ENCODE measurements at places on chromosomes 7 and 10.

- no peak for DNase-seq
Observed at GRCh38 chr7:33276325-33276724, 147.0 kb downstream of the BBS9 start.

GRCh38 chr10:78817361-78817760 is 251.4 kb upstream of the ZMIZ1 start:
- DNase-seq: peak; percentile 53

DNA sequence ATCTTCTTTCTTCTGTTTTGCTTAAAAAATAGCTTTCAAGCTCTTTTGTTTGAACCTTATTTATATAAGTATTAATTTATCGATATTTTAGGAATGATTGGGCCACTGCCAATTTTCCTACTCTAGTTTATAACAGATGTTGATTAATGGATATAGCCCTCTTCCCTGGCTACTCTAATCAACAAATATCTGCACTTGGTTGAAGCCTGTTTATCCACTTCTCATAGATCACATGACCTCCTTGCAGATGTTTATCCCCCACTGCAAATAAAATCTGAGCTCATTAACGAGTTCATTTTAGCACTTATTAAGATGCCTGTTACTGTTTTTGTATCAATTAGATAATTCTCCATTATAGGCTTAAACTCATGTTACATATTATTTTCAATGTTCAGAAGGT is 715.3 kb downstream of the CNTNAP2 start:
- DNase-seq: no peak

DNA sequence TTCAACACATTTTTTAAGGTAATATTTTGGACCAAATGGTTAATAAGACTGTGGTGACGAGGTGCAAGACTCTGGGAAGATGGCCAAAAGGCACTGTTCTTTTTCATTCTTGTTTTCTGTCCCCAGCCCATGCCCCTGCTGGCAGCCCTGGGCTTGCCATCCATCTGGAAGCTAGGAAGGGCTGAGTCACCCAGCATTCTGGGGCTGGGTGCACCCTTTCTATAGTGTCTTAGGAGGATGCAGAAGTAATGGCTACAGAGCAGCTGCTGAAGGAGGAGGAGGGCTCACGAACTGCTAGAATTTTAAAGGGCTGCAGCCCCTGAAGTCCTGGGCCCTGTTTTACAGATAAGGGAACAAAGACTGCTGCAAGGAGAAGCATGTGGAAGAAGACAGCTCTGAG is 42.8 kb upstream of the ZNF32 start:
- no peak for DNase-seq

DNA sequence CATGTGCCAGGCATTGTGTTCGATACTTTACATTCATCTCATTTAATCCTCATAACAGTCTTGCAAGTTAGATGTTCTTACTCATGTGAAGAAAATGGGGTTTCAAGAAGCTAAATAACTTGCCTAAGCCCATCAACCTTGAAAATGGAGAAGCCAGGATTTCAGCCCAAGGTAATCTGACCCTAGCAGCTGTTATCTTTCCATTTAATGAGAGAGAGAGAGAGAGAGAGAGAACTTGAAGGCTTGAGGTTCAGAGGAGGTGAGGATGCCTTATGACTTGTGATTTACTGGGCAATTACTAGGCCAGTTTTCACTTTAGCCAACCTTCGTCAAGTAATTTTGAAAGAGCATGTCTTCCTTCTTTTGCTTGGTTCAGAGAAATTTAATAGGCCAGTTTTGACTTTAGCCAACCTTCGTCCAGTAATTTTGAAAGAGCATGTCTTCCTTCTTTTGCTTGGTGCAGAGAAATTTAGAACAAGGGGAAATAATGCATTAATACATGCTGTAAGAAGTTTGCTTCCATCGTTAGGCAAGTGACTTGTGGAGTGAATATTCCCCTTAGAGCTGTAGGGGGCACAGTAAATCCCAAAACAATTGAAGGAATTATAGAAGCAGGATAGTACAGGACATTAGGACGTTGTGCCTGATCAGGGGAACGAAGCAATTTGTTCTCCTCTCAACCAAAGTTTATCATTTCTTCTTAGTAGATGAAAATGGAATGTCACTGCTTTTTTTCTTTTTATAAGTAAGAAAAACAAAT is 143.0 kb upstream of the BMPER start:
- no peak for DNase-seq

DNA sequence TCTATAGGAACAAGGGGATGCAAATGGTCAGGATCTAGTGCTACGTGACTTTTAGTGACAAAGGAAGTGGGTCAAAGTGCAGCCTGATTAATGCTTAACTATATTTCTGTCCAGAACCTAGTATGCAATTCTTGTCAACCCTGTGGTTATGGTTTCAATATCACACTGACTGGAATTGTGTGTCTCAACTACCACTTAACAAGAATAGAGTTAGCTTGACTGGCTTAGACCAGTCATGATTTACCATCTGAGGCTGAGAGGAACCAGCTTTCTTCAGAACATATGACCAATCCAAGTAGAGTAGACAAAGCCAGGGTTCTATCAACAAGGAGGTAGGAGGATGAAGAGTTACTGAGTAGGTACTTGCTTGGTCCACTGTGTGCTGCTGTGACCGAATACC is 54.4 kb downstream of the MYPN start:
- DNase-seq: no peak

- DNase-seq: no peak
Observed at GRCh38 chr7:86692755-86693154, 49.0 kb downstream of the GRM3 start.

GRCh38 chr10:121998462-121998861 is 9.5 kb downstream of the TACC2 start:
- no peak for DNase-seq

DNA sequence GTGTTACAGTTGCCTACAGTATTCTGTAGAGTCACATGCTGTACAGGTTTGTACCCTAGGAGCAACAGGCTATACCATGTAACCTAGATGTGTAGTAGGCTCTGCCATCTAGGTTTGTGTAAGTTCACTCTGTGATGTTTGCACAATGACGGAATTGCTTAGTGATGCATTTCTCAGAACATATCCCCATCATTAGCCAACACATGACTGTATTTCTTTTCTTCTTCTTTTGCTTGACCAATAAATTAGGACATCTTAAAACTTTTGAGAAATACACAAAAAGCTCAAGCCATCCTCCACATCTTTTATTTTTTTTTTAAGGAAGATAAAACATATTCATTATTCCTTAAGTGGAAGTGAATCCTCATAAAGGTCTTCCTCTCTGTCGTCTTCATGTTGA is 5.4 kb upstream of the PFKFB3 start:
- no peak for DNase-seq

- DNase-seq: no peak
Observed at GRCh38 chr7:108492742-108493141, 33.2 kb downstream of the PNPLA8 start.

- no peak for DNase-seq
Observed at GRCh38 chr10:69751214-69751613, 50.5 kb upstream of the COL13A1 start.

DNA sequence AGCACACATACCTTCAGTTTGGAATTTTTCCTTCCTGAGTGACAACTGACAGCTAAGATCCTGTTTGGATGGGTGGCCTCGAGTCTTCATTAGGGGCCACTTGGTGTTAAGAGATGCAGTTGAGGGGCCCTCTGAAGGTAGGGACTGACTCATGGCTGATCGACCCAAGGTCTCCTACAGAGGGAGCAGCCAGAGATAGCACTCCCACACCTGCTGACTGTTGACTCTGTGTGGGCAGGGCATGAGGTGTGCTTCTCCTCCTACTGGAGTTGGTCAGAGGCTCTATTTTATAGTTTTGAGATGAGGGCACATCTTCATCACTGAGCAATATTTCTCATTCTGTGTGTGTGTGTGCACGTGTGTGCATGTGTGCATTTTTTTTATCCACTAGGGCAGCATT is 378.8 kb upstream of the PODXL start:
- no peak for DNase-seq

DNA sequence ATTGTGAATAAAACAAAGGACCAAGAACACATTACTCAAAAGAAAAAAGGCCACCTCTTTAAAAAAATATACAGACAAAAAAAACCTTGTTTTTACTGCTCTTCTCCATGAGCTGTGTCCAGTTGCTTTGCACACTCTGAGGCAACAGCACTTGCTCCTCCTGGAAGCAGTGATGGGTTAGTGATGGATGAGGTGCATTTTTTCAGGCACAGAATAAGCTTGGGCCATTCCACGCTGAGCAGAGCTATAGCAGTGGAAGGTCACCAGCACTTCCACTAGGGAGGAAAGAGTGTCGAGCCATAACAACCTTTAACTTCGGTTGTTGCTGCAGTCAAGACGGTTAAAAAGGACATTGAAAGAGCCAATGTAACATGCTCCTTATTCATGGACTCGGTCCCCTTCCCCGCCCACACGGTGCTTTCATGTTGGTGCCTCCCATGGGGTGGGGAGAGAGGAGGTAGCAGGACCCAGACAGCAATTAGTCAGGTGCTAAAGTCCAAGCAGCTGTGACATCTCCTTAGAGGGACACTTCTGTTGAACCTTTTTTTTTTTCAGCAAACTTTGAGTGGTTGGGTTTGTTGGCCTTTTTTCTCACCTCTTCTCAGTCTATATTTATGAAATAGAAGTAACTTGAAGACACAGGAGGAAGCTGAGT is 136.5 kb upstream of the ADARB2 start:
- no peak for DNase-seq

GRCh38 chr10:74977913-74978847 is 133.3 kb upstream of the SAMD8 start:
- DNase-seq: peak; percentile 6

DNA sequence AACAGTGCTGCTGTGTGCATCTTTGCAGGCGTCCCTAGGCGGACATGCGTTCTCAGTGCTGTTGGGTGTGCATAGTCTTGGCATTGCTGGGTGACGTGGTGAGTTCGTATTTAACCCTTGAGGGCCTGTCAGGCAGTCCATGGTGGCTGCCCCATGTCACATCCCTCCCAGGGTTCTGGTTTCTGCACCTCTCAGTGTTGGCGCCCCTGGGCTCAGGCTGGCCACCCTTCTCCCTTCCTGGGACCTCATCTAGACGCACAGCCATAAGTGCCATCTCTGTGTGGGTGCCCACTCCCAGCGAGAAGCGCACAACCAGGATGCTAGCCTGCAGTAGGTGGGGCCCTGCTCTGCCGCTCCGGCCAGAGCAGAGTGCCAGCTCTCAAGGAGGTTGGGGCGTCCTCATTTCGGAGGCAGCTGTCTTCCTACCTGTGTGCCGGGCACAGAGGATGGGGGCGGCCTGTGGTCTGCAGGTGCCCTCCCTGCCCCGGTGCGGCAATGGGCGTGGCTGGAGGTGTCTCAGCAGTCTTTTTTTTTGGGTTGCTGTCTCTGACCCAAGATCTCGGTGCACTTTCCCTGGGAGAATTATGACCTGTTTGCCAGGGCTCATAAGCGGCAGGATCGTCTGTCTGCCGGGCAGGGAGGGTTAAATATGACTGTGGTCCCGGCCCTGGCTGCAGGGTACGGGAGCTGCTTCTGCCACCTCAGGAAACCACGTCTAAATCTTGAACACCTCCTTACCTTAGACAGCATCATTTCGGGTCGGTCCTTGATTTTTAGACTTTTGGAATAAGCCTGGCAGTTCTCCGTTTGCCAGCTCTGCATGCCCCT is 6.5 kb downstream of the INPP5A start:
- no peak for DNase-seq

- no peak for DNase-seq
Observed at GRCh38 chr10:120335553-120335952, 121.5 kb upstream of the PLPP4 start.

GRCh38 chr10:66505003-66505657 is 420.7 kb upstream of the LRRTM3 start:
- no peak for DNase-seq

GRCh38 chr7:98802781-98803110 is 67.1 kb downstream of the TMEM130 start:
- no peak for DNase-seq

DNA sequence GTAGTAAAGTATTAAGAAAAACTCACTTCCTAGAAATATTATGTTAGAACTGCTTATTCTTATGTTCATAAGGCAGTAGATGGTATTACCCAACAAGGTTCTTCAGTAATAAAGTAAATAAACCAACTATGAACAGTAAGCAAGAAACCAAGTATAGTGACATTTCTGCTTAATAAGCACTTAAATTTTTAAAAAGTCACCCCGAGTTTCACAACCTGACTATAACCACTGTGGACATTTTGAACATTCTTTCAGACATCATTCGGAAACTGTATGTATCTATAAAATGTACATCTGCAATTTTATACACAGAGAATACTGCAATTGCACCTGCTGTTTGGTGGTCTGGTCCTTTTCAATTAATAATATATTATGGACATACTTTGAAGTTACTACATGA is 1073.6 kb downstream of the XPNPEP1 start:
- DNase-seq: no peak

- DNase-seq: no peak
Observed at GRCh38 chr10:43867113-43867512, 218.4 kb upstream of the ZNF32 start.

DNA sequence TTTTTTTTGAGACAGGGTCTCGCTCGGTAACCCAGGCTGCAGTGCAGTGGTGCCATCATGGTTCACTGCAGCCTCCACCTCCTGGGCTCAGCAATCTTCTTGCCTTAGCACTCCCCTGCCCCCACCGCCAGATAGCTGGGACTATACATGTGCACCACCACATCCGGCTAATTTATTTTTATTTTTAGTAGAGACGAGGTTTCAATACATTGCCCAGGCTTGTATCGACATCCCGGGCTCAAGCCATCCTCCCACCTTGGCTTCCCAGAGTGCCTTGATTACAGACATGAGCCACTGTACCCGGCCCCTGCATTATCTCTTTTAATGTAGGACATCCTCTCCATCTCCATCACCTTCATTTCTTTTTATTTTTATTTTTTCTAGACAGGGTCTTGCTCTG is 213.3 kb downstream of the CUX1 start:
- no peak for DNase-seq

GRCh38 chr10:76036111-76036940 is 604.9 kb downstream of the LRMDA start:
- peak; percentile 86 for DNase-seq

- DNase-seq: peak; percentile 58
Observed at GRCh38 chr7:5421714-5422395, 1.8 kb downstream of the TNRC18 start.

- no peak for DNase-seq
Observed at GRCh38 chr7:141930211-141930610, 14.0 kb downstream of the OR9A4 start.

- DNase-seq: no peak
Observed at GRCh38 chr10:60605476-60605875, 172.8 kb upstream of the CDK1 start.

DNA sequence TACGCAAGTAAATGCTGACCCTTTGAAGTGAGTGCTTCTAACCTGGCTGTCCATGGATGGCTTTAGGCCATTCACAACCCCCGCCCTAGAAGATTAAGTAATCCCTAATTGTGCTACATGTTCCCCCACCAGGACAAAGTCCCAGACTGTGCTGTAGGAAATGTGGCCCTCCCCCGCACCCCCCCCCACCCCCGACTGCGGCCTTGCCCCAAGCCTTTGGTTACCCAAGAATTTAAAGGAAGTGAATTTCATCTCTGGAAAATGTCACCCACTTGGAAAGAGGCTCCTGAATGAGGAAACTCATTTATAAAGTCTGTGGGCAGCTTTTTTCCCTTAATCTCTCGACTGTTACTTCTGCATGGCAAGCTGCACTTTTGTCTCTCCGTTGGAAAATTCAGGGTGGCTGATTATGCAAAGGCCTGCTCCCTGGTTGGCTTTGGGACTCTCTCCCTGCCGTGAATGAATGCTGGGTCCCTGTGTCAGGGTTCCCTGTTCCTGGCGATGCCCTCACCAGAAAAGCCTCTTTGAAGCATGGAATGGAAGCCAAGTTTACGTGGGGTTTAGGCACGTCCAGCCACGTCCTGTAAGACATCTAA is 31.4 kb upstream of the AQP1 start:
- DNase-seq: peak; percentile 64

GRCh38 chr7:120273476-120273975 is 551 bp downstream of the KCND2 start:
- no peak for DNase-seq

GRCh38 chr10:86775056-86775869 is 18.8 kb downstream of the BMPR1A start:
- DNase-seq: no peak

All from suppressor macrophage (primary cell).